ENCODE measurements at places on chromosomes 11 and 22.

DNA sequence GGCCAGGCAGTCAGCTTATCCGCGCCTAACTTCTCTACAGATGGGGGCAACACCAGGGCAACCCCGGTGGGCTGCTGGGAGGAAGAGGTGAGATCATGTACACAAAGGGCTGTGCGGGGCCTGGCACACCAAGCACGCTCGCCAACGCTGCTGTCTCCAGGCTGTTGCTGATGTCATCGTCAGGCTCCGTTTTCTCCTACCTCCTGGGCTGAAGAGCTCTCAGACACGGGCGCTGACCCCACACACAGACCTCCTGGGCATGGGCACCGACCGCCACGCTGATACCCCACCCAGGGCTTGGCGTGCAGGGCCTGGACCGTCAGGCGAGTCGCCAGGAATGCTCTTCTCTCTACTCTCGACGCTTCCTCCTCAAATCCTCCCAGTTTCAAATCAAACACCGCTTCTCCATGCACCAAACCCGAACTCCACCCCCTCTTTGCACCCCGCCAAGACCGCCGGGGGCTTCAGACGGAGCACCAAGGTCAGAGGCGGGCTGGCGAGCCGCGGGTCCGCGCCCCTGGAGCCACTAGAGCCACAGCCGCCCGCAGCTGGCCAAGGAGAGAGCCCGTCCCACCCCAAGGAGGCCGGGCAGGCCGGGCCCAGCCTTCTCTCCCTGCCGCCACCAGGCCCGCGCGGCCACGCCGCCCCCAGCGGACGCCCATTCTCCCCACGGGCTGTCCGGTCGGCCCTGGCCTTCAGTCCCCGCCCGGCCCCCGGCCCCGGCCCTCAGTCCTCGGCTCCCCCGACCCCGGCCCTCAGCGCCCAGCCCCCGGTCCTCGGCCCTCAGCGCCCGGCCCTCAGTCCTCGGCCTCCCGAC lies 772 bp downstream of the SBF1 start:
- no peak for DNase-seq

GRCh38 chr22:44128958-44129618 lies 51.6 kb upstream of the PARVG start:
- no peak for DNase-seq

DNA sequence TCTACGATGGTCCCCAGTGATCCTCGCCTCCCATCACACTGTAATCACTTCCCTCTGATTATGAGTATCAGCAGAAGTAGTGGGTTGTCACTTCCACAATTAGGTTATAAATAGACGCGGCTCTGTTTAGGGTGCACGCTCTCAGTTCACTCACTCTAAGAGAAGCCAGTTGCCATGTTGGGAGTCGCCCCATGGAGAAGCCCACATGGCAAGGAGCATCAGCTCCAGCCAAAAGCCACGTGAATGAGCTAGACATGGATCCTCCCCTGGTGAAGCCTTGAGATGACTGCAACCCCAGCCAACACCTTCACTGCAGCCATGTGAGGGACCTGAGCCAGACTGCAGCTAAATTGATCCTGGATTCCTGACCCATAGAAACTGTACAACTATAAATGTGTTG lies 26.4 kb upstream of the MYOD1 start:
- DNase-seq = no peak

DNA sequence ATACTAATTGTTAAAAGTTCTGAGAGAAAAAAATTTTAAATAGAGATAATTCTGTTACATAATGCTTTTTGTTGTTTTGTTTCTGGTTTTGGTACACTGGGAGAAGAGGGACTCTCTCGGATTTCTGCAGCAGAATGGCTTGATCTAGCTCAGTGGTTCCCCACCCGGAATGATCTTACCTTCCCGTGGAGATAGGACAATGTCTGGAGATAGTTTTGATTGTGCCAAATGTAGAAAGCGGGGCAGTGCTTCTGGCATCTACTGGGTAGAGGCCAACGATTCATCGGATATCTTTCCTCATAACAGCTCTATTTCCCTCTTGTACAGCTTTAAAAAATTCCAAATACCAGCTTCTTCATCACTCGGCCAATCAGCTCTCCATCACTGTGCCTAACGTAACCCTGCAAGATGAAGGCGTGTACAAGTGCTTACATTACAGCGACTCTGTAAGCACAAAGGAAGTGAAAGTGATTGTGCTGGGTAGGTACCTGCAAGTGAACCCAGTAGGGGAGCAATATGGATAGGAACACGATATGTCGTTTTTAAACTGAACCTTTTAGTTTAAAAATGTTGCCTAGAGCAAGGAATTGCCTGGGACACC lies 13.2 kb downstream of the CRTAM start:
- no peak for DNase-seq

DNA sequence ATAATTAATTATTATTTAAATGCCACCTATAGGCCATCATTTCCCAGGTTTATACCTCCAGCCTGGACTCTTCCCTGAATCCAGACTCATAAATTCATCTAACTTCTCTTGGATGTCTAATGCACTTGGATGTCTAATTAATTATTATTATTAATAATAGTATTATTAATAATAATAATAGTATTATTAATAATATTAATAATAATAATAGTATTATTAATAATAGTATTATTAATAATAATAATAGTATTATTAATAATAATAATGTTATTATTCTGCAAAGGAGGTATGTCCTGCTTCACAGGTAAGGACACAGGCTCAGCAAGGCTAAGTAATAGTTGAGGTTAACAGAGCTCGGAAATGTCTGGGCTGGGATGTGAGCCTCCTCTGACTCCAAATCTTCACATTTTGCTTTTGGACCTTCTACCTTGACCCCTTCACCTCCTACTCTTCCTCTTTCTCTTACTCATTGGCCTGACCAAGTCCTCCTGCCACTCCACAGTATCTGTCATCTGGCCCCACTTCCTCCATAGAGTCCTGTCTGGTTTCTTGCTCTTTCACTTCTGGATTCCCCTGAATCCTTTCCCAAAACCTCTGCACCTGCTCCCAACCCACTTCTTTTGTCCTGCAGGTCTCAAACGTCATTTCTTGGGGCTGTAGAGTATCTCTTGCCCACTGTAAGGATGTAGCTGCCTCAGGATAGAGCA lies 8.0 kb downstream of the RIBC2 start:
- no peak for DNase-seq

GRCh38 chr22:30074994-30075393 lies 5.3 kb upstream of the HORMAD2 start:
- no peak for DNase-seq

Measured in hippocampal formation (tissue), 2 donors.